ENCODE measurements at places on chromosomes 6 and 20.

DNA sequence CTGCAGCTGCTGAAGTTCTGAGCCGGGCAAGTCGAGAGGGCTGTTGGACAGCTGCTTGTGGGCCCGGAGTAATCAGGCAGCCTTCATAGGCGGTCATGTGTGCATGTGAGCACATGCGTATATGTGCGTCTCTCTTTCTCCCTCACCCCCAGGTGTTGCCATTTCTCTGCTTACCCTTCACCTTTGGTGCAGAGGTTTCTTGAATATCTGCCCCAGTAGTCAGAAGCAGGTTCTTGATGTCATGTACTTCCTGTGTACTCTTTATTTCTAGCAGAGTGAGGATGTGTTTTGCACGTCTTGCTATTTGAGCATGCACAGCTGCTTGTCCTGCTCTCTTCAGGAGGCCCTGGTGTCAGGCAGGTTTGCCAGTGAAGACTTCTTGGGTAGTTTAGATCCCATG lies 21.2 kb upstream of the MAPK13 start:
- no peak for DNase-seq

GRCh38 chr20:41170386-41171105 lies 33.2 kb downstream of the PLCG1 start:
- no peak for DNase-seq

GRCh38 chr20:15902493-15902892 lies 670.8 kb downstream of the KIF16B start:
- DNase-seq = no peak

- no peak for DNase-seq
Observed at GRCh38 chr6:150528648-150529285, 70.9 kb upstream of the PLEKHG1 start.

DNA sequence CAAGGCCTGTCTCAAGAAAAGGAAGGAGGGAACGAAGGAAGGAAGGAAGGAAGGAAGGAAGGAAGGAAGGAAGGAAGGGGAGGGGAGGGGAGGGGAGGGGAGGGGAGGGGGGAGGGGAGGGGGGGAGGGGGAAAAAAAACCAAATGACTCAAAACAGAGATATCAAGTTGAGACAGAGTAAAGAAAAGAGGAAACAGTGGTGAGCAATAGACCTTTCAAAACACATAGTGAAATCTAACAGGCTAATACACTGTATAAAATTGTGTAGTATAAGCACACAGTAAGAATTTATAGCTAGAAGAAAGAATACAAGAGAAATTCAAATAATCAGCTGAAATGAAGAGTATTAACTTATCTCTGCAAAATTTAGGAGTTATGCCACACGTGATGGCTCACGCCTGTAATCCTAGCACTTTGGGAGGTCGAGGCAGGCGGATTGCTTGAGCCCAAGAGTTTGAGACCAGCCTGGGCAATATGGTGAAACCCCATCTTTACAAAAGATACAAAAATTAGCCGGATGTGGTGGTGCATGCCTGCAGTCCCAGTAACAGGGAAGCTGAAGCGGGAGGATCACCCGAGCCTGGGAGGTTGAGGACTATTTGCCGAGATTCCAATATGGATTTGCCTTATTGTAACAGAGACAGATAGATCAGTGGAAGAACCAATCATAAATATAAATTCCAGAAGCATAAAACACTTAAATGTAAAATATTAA lies 123.2 kb downstream of the PRND start:
- no peak for DNase-seq

DNA sequence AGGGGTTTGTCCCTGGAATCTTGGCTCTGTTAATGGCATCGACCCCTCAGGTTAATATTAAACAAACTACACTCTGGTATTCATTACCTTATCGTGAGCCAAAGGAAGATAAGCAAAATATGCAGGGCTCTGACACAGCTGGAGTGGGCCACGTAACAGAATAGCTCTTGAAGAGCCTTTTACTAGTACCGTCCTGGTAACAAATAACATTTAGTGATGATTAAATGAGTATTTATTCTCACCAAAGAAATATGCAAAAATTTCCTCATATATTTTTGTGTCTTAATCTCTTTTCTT lies 20.1 kb upstream of the UTRN start:
- DNase-seq = no peak

DNA sequence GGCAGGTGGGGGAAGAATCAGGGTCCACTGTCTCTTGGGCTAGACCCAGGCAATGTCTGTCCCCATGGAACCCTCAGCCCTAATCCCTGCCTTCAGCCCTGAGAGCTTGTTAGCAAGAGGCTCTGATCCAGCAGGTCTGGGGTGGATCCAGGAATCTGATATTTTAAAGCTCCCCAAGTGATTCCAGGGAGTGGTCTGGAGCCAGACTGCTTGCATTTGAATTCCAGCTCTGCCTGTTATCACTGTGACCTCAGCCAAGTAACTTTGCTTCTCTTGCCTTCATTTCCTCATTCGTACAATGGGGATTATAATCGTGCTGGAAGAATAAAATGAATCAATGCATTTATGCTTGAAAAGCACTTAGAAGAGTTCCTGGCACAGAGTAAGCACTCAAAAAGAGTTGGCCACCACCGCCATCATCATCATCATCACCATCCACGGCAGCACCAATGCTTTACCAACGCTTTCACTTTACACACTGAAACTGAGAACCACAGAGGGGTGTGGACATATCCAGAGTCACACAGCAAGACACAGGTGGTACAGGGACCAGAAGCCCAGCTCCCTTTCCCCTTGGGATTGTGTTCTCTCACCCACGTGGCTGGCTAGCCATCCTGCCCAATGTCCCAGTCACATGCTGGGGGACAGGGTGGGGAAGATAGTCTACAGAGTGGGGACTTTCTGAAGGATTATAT lies 75.7 kb upstream of the RALY start:
- DNase-seq = no peak

DNA sequence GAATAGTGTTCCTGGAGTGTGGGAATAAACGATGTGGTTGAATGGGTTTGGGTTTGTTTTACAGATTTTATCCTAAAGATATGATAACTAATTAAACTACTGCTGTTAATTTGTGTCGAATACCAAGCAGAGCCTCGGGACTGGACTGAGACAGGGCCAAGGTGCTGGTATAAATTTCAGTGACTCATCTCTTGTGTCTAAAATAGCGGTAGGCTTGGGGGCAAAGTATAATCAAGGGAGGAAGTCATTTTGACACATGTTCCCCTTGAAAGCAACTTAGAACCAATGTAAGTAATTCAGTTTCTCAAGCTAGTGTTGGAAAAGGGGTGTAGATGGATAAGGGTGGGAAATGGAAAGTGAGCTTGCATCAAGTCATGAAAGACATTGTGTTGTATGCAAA lies 108.4 kb downstream of the PLCB4 start:
- no peak for DNase-seq

DNA sequence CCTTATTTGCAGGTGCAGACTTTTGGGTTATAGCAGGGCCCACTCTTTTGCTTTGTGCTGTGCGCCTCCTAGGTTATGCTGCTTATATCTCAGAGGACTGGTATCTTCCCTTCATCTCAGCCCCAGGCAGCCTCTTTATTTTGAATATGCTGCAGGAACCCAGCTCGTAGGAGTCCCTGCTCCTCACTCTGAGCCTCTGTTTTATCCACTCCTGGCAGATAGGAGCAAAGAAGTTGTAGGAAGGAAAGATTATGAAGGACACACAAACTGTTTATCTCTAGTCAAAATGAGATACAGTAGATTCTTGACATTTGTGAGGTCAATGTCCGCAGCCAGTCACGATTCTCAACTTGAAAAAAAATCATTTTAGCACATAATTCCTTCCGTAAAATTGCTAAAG lies 15.6 kb downstream of the L3MBTL3 start:
- DNase-seq = no peak

GRCh38 chr20:14696937-14697336 lies 359.5 kb upstream of the FLRT3 start:
- DNase-seq = no peak

DNA sequence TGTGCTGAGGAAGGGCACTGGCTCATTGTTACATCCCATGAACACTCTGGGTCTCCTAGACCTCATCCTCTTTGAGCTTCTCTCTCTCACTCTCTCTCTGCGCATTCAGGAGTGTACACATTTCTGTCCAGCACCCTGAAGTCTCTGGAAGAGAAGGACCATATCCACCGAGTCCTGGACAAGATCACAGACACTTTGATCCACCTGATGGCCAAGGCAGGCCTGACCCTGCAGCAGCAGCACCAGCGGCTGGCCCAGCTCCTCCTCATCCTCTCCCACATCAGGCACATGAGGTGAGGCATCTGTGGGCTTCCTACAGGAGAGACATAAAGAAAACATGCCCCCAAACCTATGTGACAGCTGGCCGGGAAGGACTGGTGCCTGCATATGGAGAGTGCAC lies 286.8 kb downstream of the ESR1 start:
- no peak for DNase-seq

- DNase-seq = no peak
Observed at GRCh38 chr6:39420300-39421265, 98.1 kb upstream of the KCNK16 start.

DNA sequence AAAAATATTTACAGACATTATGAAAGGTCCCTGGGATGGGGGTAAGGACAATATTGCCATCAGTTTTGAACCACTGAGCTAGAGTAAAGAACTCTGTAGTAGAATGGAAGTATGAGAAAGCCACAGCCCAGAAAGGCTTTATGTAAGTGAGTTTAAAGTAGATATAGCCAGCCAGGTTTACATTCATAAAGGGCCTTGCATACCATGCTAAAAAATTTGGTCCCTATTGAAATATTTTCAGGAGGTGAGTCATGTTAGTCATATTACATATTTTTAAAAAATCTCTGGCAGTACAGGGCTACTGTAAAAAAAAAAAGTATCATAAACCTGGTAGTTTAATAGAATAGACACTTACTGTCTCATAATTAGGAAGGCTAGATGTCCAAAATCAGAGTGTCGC lies 3.5 kb downstream of the ZKSCAN8 start:
- no peak for DNase-seq

- DNase-seq = no peak
Observed at GRCh38 chr6:35008858-35009257, 119.8 kb downstream of the ANKS1A start.

DNA sequence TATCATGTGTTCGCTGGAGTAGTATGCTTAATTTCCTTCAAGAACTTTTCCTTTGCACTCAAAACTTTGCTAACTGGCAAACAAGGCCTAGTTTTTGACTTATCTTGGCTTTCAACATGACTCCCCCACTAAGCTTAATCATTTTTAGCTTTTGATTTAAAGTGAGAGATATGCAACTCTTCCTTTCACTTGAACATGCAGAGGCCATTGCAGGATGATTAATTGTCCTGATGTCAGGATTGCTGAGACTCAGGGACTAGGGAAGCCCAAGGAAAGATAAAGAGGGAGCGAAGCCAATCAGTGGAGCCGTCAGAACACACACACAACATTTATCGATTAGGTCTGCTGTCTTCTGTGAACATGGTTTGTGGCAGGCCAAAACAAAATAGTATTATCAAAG lies 491.4 kb downstream of the CBLN4 start:
- DNase-seq = no peak

GRCh38 chr6:26301638-26302037 lies 63.4 kb upstream of the BTN3A2 start:
- DNase-seq = no peak

DNA sequence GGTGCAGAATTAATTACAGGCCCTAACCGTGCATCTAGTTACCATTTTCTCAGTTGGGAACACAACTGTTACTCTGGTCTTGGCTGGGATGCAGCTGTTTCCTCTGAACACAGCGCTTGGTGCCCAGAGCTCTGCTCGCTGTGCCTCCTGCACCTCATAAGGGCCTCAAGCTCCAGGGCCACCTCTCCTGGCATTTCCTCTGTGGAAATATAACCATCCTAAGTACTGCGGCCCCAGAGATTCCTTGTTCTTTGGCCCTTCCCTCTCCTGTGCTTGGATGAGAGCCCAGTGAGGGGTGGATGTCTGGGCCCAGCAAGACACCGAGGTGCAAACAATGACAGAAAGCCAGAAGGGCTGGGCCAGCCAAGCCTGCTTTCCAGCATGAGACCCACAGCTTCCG lies 169.9 kb upstream of the CST7 start:
- DNase-seq = no peak

DNA sequence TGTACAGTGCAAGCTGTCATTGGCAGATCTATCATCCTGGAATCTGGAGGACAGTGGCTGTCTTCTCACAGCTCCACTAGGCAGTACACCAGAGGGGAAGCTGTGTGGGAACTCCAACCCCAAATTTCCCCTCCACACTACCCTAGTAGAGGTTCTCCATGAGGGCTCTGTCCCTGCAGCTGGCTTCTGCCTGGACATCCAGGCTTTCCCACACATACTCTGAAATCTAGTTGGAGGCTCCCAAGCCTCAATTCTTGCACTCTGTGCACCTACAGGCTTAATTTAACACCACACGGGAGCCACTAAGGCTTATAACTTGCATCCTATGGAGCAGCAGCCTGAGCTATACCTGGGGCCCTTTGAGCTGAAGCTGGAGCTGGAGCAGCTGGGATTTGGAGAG lies 43.0 kb upstream of the TRIM39 start:
- no peak for DNase-seq

- no peak for DNase-seq
Observed at GRCh38 chr6:150307520-150307919, 61.3 kb upstream of the IYD start.

DNA sequence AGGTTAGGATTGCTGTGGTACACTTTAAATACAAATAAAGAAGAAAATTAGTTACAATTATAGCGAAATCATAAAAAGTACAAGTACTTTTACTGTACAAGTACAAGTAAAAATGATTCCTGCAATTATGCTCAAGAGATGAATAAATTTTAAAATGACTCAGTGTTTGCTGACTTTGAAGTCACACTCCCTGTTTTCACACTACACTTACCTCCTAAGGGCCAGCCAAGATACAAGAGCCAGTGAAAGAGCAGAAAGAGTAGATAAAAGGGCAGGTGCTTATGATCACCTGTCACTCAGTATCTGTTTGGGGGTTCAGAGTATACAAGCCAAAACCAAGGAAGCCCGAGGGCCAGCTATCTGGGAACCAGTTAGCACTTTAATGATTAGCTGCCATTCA lies 41.0 kb upstream of the COL21A1 start:
- no peak for DNase-seq

- no peak for DNase-seq
Observed at GRCh38 chr6:125375821-125376220, 74.1 kb upstream of the HDDC2 start.

GRCh38 chr20:38833857-38834164 lies 28.3 kb downstream of the PPP1R16B start:
- no peak for DNase-seq

DNA sequence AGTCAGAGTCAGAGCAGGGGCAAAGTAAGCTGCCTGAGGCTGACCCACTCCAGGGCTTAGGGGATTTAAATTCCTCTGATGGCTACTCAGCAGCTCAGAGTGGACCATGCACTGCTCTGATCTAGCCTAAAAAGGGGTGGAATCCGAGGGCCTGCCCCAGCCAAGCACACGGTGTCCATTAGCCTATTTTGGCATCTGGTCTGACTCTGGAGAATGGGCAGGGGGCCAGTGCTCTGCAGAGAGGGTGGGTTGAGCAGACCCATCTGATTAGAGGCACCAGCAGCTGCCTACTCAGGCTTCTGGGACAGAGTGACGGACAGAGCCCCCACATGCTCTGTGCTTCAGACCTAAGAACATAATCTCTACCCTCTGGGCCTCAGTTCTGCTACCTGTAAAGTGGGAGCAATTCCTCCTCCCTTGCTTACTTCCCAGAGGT lies 25.9 kb upstream of the TGM2 start:
- no peak for DNase-seq

All from omental fat pad (tissue), 4 donors.